Immature natural killer cell (primary cell): ENCODE measurements at places on chromosomes 1 and 21. TPM values are rescaled to one million over a fixed set of nuclear protein-coding genes. Genes with fewer than 3 reads are reported as not detected.

PIAS3 gene
- polyA plus RNA-seq = 27.1 TPM

DNAJC16 gene
- polyA plus RNA-seq = 8.9 TPM

HMCN1 gene
- 0.38 TPM for polyA plus RNA-seq

CACYBP gene
- 160 TPM for polyA plus RNA-seq

TNFRSF4 gene
- polyA plus RNA-seq = 16.3 TPM

PTGFRN gene
- polyA plus RNA-seq = not detected

S100A10 gene
- 445 TPM for polyA plus RNA-seq

ANKRD13C gene
- 8.3 TPM for polyA plus RNA-seq

PRR9 gene
- polyA plus RNA-seq = not detected

OLIG1 gene
- polyA plus RNA-seq = not detected

ACOT7 gene
- polyA plus RNA-seq = 26.7 TPM

DIO1 gene
- 0.11 TPM for polyA plus RNA-seq

IL10RB gene
- polyA plus RNA-seq = 45.9 TPM

RBM11 gene
- 0.59 TPM for polyA plus RNA-seq

BCL2L15 gene
- polyA plus RNA-seq = not detected

SHE gene
- not detected for polyA plus RNA-seq

GCSAML gene
- not detected for polyA plus RNA-seq

PADI3 gene
- polyA plus RNA-seq = not detected

TINAGL1 gene
- not detected for polyA plus RNA-seq

ATP1A4 gene
- not detected for polyA plus RNA-seq

TTC22 gene
- 5.2 TPM for polyA plus RNA-seq

SPAG17 gene
- not detected for polyA plus RNA-seq

ANGPTL1 gene
- not detected for polyA plus RNA-seq

LRRC71 gene
- polyA plus RNA-seq = not detected

CRP gene
- polyA plus RNA-seq = not detected

FCRL6 gene
- 234 TPM for polyA plus RNA-seq

HTR6 gene
- polyA plus RNA-seq = not detected

TTLL10 gene
- 0.68 TPM for polyA plus RNA-seq

KPRP gene
- not detected for polyA plus RNA-seq
